ENCODE measurements at places on chromosomes 1 and 21.
A peak's percentile ranks its signal among the peaks of the same experiment; 100 is the strongest.

DNA sequence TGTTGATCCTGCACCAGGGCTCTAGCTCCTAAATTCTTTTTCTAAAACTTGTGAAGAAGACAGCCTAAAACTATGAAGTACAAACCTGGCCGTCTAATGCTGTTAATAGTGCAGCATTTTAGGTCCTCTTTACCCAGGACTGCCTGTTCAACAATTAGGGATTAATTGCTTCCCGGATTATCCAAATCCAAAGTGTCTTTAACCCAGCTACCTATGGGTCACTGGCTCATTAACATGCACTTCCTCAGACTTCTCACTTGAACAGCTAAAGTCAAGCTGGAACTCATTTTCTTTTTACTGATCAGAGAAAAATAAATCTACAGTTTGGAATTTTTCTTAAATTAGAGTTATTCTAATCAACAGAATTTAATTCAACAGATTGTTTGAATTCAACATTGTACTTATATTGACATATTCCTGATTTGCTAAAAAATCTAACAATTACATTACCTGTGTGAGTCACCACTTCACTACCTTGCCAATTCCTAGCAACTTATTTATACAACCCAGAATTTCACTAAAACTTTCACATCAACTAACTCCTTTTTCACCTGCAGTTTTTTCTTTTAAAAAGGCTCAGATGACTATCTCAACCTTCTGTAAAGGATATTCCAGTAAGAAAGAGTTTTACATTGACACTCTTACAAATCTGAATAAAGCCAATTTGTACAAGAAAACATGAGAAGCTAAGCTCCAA is 3.3 kb downstream of the HNRNPU start:
- no peak for DNase-seq

GRCh38 chr1:182617734-182618351 is 13.7 kb upstream of the RGS16 start:
- DNase-seq, result no peak

GRCh38 chr1:6003568-6004411 is 11.6 kb upstream of the NPHP4 start:
- DNase-seq, result peak; percentile 88

GRCh38 chr1:155186067-155186793 is 12.6 kb downstream of the TRIM46 start:
- no peak for DNase-seq

GRCh38 chr1:201094832-201095231 is 17.4 kb downstream of the CACNA1S start:
- no peak for DNase-seq

DNA sequence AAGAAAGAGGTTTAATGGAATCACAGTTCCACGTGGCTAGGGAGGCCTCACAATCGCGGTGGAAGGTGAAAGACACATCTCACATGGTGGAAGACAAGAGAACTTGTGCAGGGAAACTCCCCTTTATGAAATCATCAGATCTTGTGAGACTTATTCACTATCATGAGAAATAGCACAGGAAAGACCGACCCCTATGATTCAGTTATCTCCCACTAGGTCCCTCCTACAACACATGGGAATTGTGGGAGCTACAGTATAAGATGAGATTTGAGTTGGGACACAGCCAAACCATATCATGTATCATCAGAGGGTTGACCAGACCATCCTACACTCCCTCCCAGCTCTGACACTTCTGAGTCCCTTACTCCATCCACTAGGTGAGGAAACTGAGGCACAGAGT is 143.9 kb upstream of the KLHDC7A start:
- DNase-seq, result no peak

- DNase-seq, result no peak
Measured at GRCh38 chr1:116997066-116997465, 4.5 kb upstream of the CD101 start.

DNA sequence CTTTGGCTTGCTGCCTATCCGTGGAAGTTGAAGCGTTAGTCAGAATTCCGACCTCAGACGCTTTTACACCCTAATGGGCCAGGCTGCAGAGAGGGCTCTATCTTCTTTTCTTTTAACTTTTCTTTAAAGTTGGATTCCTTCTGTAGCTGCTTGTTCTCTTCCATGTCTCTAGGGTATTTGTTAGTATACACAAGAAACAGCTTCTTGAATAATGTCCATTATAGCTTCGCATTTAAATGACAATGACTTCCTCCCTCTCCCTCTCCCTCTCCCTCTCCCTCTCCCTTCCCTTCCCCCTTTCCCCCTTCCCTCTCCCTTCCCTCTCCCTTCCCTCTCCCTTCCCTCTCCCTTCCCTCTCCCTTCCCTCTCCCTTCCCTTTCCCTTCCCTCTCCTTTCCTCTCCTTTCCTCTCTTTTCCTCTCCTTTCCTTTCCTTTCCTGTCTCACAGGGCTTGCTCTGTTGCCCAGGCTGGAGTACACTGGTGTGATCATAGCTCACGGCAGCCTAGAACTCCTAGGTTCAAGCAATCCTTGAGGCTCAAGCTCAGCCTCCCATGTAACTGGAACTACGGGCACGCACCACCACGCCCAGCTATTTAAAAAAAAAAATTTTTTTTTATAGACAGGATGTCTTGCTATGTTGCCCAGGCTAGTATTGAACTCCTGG is 33.0 kb downstream of the RIPPLY3 start:
- no peak for DNase-seq

- DNase-seq, result no peak
Measured at GRCh38 chr1:228405200-228405978, 1.2 kb downstream of the TRIM11 start.

DNA sequence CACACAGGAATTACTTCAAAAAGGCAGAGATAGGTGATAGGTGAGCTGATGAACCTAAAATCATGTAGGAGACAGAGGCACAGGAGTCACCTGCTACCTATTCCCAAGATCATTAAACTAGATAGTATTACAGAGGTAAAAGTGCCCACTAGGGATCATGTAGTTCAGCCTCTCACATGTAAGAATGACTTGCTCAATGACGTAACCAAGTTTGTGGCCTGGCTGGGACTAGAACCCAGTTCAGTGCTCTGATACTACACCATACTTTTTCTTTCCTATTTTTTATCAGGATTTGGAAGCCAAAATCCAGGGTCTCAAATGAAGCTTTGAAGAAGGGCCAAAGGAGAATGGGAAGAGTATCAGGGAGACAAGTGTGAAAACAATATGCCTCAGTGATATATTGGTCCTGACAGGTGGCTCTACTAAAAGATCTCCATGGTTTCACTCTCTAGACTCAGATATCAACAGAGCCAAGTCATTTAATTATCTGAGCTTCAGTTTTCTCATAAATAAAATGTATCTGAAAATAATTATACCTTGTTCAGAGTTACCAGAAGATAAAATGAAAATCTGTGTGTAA is 87.3 kb upstream of the SLFNL1 start:
- DNase-seq, result no peak

- DNase-seq, result no peak
Measured at GRCh38 chr1:234718496-234719453, 108.8 kb upstream of the IRF2BP2 start.

DNA sequence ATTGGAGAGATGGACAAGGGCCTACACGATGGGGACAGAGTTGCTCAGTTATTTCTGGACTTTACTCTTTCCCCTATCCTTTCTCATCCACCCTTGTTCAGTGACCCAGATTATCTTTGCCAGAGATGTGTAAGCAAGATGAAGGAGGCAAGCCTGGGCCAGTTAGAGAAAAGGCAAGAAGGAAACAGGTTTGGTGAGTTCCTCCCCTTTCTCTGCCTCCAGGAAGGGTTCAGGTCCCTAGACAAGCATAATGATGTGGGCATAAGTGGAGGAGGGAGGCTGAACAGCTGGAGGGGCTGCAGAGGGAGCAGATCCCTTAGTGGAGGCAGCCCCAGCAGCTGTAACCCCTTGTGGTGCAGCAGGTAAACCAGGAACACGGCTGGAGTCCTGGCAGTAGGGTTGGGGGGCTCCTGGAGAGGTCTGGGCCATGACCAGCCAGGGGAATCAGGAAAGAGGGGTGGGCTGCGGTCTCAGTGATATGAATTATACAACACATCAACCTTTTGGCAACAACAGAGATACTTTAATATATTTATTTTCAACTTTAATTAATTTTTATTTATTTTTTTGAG is 9.2 kb upstream of the CDC42 start:
- no peak for DNase-seq

- no peak for DNase-seq
Measured at GRCh38 chr1:107309962-107310361, 169.1 kb downstream of the NTNG1 start.

GRCh38 chr1:1600861-1601563 is 1.1 kb upstream of the FNDC10 start:
- no peak for DNase-seq

DNA sequence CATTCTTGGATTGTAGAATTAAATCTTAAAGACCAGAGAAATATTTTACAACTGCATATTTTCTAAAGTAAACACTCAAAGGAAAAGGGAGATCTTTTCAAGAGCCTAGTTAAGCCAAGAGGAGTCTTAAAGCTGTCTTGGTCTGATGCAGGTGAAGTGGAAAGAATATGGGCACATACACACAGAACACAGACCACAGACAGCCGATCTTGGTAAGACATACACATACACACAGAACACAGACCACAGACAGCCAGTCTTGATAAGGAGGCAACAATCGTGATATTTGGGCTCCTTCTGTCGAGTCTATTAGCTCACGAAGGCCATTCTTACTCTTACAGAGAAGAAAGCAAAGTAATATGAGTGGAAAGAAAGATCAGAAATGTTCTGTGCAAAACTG is 1153.9 kb upstream of the TMPRSS15 start:
- no peak for DNase-seq

- no peak for DNase-seq
Measured at GRCh38 chr1:24391882-24392603, 21.5 kb downstream of the STPG1 start.

- no peak for DNase-seq
Measured at GRCh38 chr1:221723018-221723847, 18.7 kb downstream of the DUSP10 start.

GRCh38 chr1:21352586-21352985 is 62.3 kb upstream of the ECE1 start:
- DNase-seq, result no peak

DNA sequence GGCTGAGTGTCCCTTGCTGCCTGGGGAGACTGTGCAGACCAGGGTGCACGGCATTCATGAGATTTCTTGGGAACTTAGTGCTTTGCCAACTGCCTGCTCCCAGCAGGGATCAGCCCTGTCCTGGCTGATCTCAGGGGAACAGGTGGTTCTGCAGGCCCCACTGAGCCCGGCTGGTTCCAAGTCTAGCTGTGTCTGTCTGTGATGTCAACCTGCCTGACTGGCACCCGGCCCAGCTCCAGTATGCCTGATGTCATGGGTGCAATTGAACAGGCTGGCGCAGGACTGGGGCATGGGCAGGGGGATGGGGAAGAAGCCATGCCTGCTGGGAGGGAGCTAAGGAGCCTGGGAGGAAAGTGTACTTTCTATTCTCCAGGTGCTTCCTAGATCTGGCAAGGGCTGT is 227.1 kb downstream of the GRIK3 start:
- DNase-seq, result no peak

- DNase-seq, result no peak
Measured at GRCh38 chr1:117819301-117819700, 110.1 kb downstream of the GDAP2 start.

GRCh38 chr21:37675202-37675801 is 241.0 kb downstream of the KCNJ6 start:
- peak; percentile 9 for DNase-seq

DNA sequence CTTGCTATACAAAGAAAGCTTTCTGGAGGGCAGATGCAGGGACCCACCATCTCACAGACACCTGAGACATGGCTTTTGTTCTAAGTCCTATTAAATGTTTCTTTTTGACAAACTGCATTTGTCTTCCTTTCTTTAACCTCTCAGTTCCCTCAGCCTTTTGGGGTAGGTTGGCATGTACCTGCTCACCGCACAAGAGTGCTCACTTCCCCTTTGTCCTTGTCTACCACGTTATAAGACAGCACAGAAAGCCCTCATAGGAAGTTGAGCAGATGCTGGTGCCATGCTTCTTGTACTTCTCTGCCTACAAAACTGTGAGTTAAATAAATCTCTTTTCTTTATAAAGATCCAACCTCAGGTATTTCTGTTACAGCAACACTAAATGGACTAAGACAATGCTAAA is 31.9 kb upstream of the RGS21 start:
- no peak for DNase-seq

- no peak for DNase-seq
Measured at GRCh38 chr1:199780948-199781670, 246.4 kb upstream of the NR5A2 start.
